HFF-Myc (cell line): ENCODE measurements at places on chromosomes 3 and 15.

GRCh38 chr15:75517233-75517632 is 61.9 kb downstream of the PTPN9 start:
- no peak for DNase-seq

GRCh38 chr3:171055336-171056178 is 29.0 kb upstream of the SLC2A2 start:
- no peak for DNase-seq

DNA sequence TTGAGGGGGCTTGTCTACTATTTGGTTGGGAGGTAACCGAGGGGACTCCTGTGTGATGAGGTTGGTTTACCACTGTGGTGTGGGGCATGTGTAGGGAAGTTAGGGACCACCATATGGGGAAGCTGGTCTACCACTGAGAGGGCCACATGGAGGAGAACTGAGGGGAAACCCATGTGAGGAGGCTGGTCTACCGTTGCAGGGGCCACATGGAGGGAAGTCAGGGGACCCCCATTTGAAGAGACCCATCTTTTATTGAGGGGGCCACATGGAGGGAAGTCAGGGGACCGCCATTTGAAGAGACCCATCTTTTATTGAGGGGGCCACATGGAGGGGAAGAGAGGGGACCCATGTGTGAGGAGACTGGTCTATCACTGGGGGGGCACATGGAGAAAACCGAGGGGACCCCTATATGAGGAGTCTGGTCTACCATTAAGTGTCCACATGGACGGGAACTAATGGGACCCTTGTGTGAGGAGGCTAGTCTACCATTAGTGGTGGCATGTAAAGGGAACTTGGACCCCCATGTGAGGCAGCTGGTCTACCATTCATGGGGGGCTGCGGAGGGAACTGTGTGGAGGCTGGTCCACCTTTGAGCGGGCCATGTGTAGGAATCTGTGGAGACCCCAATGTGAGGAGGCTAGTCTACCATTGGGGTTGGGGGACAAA is 165.5 kb downstream of the FBLN2 start:
- no peak for DNase-seq

DNA sequence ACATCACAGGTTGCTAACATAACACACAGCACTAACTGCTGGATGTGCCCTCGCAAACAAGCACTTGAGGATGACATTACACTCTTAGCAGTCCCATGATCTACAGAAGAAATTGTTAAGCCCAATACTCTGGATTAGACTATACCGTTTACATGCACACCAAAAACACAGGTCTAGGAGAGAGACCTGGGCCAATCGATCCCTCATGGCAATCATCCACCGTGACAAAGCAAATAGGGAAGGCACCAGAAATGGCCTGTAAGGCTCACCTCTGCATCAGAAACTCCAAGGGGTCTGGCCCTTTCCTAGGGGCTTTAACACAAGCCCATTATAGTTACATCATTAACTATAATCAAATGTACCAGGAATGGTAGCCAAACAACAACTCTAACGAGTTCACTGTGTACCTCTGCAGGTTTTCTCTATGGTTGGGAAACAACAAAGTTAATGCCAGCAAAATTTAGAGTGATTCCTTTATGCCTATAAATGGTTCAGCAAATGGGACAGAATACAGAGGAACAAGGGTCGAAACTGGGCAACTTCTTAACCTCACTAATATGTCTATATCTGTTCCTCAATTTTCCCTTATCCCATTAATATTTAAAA is 18.5 kb downstream of the TRANK1 start:
- DNase-seq, result no peak

DNA sequence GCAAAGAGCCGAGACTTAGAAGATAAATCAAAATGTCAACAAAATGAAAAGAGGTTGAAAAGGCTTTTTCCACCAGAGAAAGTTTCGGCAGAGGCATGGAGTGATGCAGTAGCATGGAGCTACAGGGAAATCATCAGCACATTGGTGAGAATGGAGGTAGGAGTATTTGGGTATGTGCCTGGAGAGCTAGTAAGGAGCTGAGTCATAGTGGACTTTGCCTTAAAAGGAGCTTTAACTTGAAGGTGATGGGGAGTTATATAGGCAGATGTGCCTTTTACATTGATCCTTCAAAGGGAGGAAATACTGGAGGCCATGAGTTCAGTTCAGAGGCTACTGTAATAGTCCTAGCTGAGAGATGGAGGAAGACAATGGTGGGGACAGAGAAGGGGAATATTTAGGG is 44.3 kb downstream of the IL5RA start:
- DNase-seq, result no peak
